ENCODE measurements at places on chromosomes 7 and 10.

DNA sequence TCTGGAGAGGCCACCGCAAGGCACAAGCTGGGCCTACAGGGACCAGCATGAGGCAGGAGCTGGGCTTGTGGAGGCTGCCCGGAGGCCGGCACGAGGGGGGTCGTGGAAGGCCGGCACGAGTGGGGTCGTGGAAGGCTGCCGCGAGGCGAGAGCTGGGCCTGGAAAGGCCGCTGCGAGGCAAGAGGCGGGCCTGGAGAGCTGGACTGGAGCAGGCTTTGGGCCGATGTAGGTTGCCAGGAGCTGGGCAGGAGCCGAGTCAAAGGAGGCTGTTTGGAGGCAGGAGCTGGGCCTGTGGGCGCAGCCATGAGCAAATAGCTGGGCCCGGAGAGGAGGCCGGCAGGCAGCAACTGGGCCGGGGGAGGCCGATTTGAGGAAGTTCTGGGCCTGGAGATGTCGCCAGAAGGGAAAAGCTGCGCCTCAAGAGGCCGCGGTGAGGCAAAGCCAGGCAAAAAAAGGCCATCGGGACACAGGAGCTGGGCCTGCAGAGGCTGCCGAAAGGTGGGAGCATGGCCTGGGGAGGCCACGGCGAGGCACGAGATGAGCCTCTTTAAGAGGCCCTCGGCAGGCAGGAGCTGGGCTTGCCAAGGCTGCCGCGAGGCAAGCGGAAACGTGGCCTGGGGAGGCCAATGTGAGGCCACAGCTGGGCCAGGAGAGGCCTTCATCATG, 26.5 kb downstream of the MDH2 start:
- no peak for DNase-seq

DNA sequence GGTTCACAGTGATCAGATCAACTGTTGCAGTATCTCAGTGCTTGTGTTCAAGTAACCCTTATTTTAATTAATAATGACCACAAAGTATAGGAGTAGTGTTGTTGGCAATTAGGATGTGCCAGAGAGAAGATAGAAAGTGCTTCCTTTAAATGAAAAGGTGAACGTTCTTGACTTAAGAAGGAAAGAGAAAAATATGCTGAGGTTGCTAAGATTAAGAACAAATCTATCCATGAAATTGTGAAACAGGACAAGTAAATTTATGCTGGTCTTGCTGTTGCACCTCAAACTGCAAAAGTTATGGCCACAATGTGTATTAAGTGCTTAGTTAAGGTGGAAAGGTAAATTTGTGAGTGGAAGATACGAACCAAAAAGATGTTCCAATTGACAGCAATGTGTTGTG, 139.5 kb downstream of the SDK1 start:
- DNase-seq: no peak

GRCh38 chr10:78931321-78932053, 137.3 kb upstream of the ZMIZ1 start:
- no peak for DNase-seq

- no peak for DNase-seq
These were observed 338.3 kb downstream of the CXCL12 start for GRCh38 chr10:44046605-44047004.

DNA sequence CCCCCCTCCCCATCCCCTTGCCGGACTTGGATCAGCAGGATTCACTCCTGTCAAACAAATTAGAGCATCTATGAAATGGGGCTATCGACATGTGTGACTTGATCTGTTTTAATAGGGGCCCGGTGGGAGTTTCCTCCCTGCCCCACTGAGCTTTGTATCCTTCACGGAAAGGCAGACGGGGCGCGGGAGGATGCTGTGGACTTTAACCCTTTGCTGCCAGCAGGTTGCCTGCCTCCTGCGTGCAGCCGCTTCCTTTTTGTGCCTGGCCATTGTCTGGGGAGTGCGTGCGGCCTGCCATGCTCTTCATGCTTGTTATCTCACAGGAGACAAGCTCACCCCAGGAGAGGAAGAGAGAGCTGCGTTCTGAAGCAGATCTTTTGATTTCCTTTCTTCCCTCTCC, 512.8 kb upstream of the GALNT17 start:
- no peak for DNase-seq

- no peak for DNase-seq
These were observed 186.6 kb downstream of the RAB11FIP2 start for GRCh38 chr10:117860135-117860534.

DNA sequence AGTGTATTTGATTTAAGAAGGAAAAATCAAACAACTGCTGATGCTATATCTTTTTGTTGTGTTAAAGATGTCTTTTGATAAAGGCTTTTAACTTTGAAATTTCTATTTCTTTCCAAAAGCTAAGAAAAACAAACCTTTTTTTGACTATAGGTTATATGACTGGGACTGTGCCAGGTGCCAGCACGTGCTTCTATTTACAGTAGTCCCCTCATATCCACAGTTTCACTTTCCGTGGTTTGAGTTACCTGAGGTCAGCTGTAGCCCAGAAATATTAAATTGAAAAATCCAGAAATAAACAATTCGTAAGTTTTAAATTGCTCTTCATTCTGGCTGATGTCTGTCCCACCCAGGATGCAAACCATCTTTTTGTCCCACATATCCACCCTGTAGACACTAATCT, 104.3 kb downstream of the BBS9 start:
- DNase-seq: no peak

DNA sequence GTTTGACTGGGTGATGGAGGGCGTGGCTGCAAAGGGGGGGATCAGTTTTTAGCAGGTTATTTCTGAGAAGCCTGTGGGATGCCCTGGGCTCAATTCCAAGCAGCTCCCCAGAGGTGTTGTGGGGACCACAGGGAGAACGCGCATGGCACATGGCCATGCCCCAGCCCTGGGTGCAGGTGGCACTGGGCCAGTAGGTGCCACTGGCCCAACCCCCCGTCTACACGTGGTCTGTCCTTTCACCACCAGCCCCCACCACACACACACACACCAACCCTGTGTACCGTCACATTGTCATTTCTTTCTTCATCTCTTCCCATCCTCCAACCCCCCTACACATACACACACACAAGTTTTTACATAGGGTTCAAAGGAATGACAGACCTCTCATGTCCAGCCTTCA, 115.1 kb upstream of the STK17A start:
- DNase-seq: no peak

- no peak for DNase-seq
These were observed 34.8 kb downstream of the ZMIZ1 start for GRCh38 chr10:79103585-79103984.

DNA sequence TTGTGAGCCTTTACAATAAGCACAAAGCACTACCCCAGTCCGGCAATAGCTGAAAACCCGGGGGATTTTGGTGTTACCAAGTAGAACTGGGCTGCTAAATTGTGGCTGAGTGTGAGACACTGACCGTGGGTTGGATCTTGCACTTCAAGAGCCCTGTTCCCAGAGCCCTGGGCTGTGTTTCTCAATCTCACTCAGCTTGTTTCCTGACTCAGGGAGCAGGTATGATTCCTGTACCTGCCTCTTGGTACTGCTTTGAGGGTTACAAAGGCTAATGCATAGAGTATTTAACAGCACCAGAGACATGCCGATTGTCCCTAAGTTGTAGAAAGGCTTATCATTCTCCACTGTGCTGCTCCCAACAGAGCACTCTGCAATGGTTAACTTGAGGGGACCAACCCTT, 134.6 kb downstream of the TEX36 start:
- DNase-seq: no peak

- no peak for DNase-seq
These were observed 547.9 kb downstream of the SUGCT start for GRCh38 chr7:40682696-40683095.

GRCh38 chr7:134692344-134692705, 45.7 kb downstream of the BPGM start:
- DNase-seq: no peak

GRCh38 chr10:13789448-13789829, 202.7 kb downstream of the PRPF18 start:
- DNase-seq: no peak

DNA sequence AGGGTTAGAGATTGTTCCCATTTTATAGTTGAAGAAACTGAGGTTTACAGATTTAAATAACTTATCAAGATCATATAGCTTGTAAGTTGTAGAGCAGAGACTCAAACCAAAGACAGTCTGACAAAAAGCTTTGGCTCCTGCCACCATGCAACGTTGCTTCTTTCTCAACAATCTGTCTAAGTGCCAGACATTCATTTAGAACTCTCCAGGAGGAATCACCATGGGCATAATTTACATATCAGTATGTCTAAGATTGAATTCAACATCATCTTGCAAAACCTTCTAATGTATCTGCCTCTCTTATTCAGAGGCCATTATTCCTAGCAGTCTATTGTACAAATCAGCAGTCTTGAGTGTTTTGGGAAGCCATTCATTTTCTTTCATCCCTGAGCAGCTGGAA, 163.5 kb upstream of the PLXDC2 start:
- DNase-seq: no peak

DNA sequence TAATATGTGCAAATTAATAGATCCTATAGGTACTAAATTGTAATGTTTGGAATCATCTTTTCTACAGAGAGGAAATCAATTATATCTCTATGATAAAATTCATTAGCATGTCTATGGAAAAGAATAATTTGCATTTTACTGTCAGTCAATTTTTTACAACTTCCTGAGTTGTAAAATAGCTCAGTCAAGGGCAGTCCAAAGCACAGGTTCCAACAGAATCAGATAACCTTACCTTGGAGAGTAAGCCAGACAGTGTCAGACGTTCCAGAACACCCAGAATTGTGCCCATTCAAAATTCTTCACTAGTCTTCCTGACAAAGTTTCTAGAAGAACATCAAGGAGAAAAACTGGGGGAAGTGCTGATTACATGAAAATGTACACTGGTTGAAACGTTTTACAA, 31.1 kb upstream of the IMMP2L start:
- DNase-seq: no peak

DNA sequence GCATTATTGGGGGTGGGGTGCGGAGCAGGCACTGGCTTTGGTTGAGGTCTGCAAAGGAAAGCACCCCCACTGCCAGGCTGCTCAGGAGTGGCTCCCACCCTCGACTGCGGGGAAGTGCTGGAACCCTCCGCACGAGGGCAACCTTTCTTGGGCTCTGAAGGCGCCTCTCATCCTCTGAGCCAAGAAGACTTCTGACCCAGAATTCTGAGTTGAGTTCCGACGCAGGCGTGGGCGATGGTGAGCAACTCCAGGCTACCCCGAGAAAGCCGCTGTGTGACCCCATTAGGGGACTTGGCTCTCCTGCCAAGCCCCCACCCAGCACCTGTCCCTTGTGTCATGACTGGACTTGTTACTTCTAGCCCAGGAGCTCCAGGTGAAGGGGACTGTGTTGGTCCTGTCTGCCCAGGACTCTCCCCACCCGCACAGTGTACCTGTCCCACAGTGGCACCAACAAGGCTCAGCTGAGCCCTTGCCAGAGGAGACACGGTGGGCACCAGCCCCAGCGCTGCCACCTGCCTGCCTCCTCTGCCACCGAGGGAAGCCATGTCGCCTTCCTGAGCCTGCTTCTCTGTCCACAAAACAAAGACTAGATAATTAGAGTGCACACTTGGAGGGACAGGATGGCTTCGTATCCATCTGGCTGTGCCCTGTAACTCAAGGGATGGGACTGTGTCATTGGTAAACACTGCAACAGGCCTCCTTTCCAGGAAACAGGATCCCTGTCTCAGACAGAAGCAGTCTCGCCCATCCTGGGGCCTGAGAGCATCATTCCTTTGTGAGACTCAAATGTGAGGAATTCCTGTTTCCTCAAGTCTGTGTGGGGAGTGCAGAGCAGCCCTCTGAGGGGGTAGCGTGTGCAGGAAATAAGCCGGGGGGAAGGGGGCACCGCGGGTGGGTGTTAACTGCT, 128.8 kb downstream of the LHPP start:
- no peak for DNase-seq

DNA sequence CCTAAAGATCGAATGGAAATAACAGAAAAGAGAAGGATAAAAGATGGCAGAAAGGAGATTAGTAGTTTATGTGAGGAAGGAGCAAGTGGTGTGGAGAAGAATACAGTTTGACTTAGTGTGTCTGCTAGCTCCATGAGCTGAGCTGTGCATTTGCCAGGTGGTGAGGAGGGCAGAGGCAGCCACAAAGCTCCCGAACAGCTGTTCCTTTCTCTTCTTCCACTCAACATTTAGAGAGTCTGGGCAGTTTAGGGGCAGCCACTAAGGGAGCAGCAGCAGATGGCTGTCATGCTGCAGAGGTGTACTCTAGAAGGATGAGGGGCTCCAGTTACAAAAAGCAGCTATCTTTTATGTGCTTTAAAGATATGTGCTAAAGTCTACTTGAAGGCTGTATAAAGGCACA, 674.4 kb downstream of the GRM8 start:
- DNase-seq: no peak

DNA sequence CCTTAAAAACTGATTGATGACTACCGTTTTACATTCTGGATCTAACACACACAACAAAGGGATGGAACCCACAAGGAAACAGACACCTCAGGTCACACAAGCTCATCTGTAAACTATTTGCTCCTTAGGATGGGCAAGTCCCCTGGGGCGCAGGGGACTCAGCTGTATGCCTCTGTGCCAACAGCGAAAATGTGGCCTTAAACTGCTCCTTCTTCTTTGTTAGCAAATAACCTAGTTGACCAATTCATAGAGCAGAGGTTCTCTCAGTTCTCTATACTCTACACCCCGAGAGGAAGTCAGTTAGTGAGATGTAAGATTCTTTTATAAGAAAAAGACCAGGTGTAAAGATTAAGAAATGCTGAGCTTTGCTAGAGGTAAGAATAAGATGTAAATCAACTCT, 181.9 kb upstream of the PRSS58 start:
- no peak for DNase-seq
